Activated CD8-positive, alpha-beta T cell treated with anti-CD3 and anti-CD28 coated beads for 36 hours (primary cell): ENCODE measurements at places on chromosomes 4 and X. TPM values are rescaled to one million over a fixed set of nuclear protein-coding genes. Genes with fewer than 3 reads are reported as not detected.

The HELT gene
- not detected for total RNA-seq

The CFAP47 gene
- not detected for total RNA-seq

The CXCL5 gene
- total RNA-seq = not detected

The SLC6A14 gene
- not detected for total RNA-seq
